ENCODE measurements at places on chromosomes 12 and 14. TPM values are rescaled to one million over a fixed set of nuclear protein-coding genes. Genes with fewer than 3 reads are reported as not detected.

SLC15A4 gene
- 21.2 TPM for total RNA-seq

TXNRD1 gene
- 1,140 TPM for total RNA-seq

NPFF gene
- not detected for total RNA-seq

TSPAN9 gene
- 16.7 TPM for total RNA-seq

RHEBL1 gene
- 6.3 TPM for total RNA-seq

ASIC1 gene
- 4.8 TPM for total RNA-seq

SYCP3 gene
- total RNA-seq: not detected

NKX2-1 gene
- 0.06 TPM for total RNA-seq

POC1B gene
- total RNA-seq: 12.0 TPM

LMNTD1 gene
- not detected for total RNA-seq

MORN3 gene
- not detected for total RNA-seq

ERP27 gene
- total RNA-seq: not detected

RNF10 gene
- 106 TPM for total RNA-seq

PRR4 gene
- total RNA-seq: 1.5 TPM

TMTC3 gene
- total RNA-seq: 8.2 TPM

RGS6 gene
- total RNA-seq: not detected

GLIPR1L2 gene
- total RNA-seq: not detected

PAH gene
- total RNA-seq: not detected

LRTM2 gene
- total RNA-seq: not detected

ZDHHC22 gene
- total RNA-seq: 0.37 TPM

ATP23 gene
- total RNA-seq: 6.0 TPM

KERA gene
- not detected for total RNA-seq

PRKD1 gene
- 2.8 TPM for total RNA-seq

NR4A1 gene
- 34.5 TPM for total RNA-seq

MUCL1 gene
- not detected for total RNA-seq

MOAP1 gene
- 15.5 TPM for total RNA-seq

SOX5 gene
- total RNA-seq: not detected

SLC16A7 gene
- total RNA-seq: 0.11 TPM

TRHDE gene
- 0.19 TPM for total RNA-seq

FZD10 gene
- not detected for total RNA-seq

Measured in A549 treated with CpdA at 1 μM for 4 hours (cell line).